ENCODE measurements at places on chromosomes 16 and 17. TPM values are rescaled to one million over a fixed set of nuclear protein-coding genes. Genes with fewer than 3 reads are reported as not detected.

Gene CHD9NB
- total RNA-seq: not detected

- DNase-seq: no peak
These were observed 127.2 kb downstream of the CCDC144A start for GRCh38 chr17:16817201-16817600.

GRCh38 chr17:78359321-78359996 lies 418 bp downstream of the SOCS3 start:
- DNase-seq: no peak

Gene CD300E
- total RNA-seq: not detected

Gene HS3ST2
- not detected for total RNA-seq

Gene ZFHX3
- total RNA-seq: 2.0 TPM

- DNase-seq: no peak
These were observed 2.0 kb upstream of the RAP1GAP2 start for GRCh38 chr17:2794111-2794803.

- no peak for DNase-seq
These were observed 2.4 kb downstream of the ZNF267 start for GRCh38 chr16:31875928-31876547.

DNA sequence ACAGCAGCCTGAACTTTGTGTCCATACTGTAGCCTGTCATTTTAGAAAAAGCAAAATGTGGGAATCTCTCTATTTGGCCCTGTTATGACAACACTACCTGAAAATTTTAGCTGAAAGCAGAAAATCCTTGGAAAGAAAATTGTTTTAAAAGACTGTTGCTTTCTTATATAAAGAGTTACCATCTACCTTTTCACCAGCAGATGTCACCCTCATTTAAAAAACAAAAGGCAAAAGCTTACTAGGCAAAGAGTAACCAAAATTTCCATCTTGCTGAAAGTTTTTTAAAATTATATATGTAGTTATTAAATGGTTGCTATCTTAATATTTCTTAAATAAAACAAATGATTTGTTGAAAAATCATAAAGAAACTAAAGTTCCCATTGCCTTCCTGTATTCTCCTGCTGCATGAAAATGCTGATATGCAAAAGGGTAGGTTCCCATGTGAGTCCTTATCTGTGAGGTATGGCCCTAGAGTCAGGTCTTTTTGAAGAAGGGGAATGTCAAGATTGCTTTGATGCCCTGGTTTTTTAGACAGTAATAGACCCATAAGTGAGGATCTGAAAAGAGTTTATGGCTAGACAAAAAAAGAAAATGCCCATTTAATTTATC lies 61.0 kb downstream of the TNRC6C start:
- peak; percentile 28 for DNase-seq

DNA sequence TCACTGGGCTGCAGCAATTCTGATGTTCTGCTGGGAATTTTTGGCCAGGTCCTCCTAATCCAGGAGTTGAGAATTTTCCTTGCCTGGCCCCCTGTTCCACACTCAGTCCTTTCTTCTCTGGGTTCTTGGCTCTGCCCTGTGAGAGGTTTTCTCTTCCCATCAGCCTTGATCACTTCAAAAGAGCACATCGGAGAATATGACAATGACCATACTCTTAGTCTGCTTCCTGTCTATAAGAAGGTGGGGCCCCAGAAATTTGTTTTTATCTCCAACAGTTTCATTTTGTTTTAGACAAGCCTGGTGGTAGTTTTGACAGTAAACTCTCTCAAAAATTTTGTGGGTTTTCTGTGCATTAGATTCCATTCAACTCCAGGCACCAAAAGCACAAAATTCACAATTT lies 70.7 kb downstream of the C17orf67 start:
- DNase-seq: no peak

Gene ADAP2
- total RNA-seq: not detected

DNA sequence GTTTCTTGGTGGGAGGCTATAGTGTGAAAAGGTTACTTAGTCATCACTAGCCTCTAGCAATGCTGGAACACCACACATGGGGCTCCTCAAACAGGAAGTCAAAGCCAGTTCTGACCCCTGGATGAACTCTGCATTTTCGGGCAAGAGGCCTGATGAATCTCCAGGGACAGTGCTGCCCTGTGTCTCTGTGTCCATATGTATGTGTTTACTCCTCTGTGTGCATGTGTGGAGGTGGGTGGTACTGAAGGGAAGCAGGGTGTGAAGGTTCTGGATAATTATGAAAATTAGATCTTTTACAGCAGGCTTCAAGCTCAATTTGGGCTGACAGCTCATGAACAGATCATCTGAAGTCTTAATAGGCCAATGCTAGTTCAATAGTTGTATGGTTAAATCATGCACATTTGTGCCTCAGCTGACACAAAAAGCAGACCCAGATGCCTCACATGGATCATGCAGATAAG lies 133.6 kb downstream of the SNX11 start:
- peak; percentile 91 for DNase-seq

GRCh38 chr16:27441998-27442397 lies 40.0 kb downstream of the IL21R start:
- no peak for DNase-seq

GRCh38 chr17:66397486-66397885 lies 95.1 kb downstream of the PRKCA start:
- no peak for DNase-seq

DNA sequence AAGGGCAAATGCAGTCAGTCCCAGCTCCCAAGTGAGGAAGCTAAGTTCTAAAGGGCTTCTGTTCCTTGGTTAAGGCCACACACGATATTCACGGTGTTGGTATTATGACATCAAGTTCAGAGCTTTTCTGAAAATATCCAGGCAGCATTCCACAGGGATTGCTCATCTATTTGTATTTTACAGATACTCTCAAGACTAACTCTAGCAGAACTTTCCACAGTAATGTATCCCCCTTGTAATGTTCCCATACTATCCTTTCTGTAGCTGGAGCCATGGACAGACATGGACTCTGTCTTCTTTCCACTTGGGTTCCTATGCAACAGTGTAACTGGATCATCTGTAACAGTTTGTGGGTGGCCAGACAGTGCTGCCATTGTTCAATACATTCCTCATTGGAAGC lies 13.5 kb downstream of the SDR42E1 start:
- peak; percentile 89 for DNase-seq

- DNase-seq: no peak
These were observed 269.7 kb upstream of the MAF start for GRCh38 chr16:79870016-79870886.

Gene SULT1A4
- total RNA-seq: 2.9 TPM

DNA sequence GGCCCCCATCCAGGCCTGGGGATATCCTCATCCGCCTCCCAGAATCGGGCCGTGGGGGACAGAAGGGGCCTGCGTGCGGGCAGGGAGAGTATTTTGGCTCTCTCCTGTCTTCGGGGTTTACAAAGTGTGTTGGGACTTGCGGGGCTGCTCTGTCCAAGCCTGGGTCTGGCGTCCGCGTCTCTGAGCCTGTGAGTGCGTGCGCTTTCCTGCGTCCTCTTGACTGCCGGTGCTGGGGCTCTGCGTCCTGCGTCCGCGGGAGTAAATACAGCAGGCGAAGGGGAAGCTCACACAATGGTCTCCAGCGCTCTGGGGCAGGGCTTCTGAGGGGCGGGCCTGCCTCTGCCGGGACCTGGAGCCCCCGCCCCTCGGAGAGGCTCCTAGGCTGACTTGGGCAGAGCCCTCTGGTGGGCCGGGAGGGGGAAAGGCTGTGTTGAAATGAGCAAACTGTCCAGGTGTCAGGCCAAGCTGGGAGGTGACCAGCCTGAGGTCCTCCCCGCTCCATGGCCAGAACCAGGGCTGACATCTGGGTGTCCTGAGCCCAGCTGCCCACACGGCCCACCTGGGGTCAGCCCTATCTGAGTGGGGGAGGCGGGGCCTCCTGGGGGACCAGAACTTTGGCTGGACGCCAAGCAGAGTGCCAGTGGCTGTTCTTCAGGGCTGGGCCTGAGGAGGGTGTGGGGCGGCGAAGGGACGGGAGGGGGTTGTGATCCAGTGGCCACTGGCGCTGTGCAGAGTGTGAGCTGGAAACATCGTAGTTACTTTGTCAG lies 233.6 kb downstream of the SEC14L1 start:
- DNase-seq: no peak

DNA sequence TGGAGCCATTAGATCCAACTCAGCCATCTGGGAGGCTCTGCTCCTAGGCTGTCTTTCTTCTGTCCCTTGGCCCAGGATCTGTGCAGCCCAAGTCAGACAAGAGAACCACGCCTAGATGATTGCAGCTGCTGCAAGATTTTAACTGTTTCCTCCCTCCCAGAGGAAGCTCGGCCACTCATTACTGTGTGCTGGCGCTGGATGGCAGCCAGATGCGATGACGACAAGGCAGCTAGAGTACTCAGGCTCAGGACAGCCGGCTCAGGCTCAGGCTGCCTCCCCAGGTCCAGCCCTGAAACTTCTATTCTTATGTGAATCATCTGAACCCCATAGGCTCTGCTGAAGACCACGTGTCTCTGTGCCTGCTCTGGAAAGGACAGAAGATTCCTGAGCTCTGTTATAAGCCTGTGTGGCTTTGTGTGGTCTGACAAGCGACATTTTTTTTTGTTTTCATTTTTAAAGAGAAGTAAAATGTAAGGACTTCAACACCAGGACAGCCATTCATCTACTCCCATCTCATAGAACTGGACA lies 32.1 kb upstream of the FBXW10B start:
- DNase-seq: peak; percentile 99

Gene TEX14
- not detected for total RNA-seq

DNA sequence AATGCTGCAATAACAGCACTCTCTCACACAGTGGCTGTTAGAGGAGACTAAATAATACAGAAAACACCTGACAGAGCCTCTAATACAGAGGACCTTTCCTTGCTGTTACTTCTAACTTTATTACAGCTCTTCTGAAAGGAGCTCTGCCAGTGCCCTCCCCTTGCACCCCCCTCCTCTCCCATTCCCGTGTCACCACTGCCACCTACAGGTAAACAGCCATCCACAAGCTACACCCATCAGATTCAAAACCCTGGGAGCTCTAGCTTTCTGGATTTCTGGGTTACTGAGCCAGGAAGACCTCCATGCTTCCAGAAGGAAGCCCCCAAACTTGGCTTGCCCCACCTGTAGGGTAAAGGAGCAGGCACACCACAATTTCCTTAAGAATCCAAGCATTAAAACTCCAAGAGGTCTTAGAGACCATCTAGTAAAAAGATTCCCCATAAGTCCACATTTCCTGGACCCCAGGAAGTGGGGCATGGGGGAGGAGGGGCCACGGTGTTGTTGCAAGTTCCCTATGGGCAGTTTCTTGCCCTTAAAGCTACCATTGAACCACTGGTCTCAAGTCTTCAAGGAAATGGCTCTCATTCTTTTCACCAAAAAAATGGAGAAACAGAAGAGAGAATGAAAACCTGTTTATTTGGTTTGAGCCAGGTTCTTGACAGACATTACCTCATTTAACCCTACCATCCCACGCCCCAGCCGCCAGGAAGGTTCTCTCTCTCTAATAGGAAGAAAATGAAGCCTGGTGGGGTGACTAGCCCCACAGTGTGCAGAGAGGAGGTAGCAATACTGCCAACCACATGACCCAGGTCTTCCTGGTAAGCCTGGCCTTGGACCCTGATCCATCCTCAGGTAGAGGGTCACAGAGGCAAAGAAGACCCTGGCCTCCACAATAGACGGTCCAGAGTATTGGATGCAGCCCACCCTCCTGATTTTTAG lies 52.8 kb downstream of the TOM1L2 start:
- DNase-seq: peak; percentile 75

GRCh38 chr16:71623597-71623996 lies 2.4 kb upstream of the MARVELD3 start:
- DNase-seq: no peak

- no peak for DNase-seq
These were observed 45.9 kb downstream of the SREBF1 start for GRCh38 chr17:17790637-17791464.

Gene SLC12A3
- not detected for total RNA-seq

Gene KRT13
- not detected for total RNA-seq

Gene KRTAP4-3
- not detected for total RNA-seq

Gene FLII
- 143 TPM for total RNA-seq

DNA sequence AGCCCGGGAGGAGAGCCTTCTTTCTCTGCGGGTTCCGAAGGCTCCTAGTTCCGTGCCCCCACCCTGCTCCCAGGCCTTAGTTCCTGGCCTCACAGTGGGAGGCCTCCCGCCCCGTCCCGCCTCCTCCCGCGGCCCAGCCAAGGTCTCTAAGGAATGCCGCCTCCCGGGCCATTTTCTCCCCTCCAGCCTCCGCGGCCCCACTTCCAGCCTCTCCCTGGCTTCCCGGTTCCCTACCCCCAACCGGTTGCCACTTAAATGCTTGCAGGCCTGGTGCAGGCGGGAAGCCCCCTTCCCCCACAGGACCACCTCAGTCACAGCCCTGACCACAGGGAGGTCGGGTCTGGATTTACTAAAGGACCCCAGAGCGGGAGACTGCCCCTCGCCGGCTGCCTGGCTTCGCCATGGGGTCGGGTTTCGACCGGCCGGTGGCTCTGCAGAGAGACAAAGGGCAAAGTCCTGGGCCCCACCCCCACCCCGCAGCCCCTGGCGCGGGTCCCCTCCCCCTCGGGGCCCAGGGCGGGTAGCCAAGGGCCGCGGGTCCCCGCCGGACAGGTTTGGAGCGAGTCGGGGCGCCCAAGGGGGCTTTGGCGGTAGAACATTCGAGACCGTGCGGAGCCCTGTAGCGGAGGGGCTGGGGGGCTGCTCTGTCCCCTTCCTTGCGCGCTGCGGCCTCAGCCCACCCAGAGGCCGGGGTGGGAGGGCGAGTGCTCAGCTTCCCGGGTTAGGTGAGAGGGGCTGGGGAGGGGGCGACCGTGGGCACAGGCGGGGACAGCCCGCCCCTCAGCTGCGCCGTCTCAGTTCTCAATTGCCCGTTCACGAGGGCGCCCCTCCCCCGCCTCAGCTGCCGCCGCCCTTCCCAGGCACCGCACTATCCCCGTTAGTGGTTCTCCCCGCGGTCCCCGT lies 16.4 kb downstream of the IGF2BP1 start:
- DNase-seq: peak; percentile 54
